ENCODE measurements at places on chromosomes 12 and 14.
A peak's percentile ranks its signal among the peaks of the same experiment; 100 is the strongest.

DNA sequence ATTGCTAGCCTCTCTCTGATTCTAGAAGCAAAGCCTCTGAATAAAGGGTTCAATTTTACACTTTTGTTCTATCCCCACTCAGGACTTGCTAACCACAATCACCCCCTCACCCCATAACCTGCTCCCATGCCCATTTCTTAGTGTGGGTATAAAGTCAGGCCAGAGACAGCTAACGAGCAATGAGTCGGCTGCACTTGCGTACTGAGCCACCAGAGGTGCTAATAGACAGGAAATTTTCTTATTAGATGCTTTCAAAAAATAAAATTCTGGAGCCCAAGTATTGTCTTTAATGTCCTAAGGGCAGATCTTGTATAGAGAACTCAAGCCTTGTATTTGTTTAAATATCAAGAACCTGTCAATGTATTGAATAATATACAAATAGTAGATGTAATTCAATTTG, 256.9 kb downstream of the SYT1 start:
- DNase-seq = no peak

- no peak for DNase-seq
Measured at GRCh38 chr14:96424109-96424989, 32.4 kb downstream of the AK7 start.

- peak; percentile 50 for DNase-seq
Measured at GRCh38 chr12:76020731-76021672, 10.6 kb downstream of the PHLDA1 start.

- no peak for DNase-seq
Measured at GRCh38 chr14:94110552-94111181, at the start of gene IFI27. Gene IFI27, plus strand, starts transcription at chr14:94110736.

GRCh38 chr12:117489671-117490070, 128.2 kb upstream of the NOS1 start:
- DNase-seq = no peak

DNA sequence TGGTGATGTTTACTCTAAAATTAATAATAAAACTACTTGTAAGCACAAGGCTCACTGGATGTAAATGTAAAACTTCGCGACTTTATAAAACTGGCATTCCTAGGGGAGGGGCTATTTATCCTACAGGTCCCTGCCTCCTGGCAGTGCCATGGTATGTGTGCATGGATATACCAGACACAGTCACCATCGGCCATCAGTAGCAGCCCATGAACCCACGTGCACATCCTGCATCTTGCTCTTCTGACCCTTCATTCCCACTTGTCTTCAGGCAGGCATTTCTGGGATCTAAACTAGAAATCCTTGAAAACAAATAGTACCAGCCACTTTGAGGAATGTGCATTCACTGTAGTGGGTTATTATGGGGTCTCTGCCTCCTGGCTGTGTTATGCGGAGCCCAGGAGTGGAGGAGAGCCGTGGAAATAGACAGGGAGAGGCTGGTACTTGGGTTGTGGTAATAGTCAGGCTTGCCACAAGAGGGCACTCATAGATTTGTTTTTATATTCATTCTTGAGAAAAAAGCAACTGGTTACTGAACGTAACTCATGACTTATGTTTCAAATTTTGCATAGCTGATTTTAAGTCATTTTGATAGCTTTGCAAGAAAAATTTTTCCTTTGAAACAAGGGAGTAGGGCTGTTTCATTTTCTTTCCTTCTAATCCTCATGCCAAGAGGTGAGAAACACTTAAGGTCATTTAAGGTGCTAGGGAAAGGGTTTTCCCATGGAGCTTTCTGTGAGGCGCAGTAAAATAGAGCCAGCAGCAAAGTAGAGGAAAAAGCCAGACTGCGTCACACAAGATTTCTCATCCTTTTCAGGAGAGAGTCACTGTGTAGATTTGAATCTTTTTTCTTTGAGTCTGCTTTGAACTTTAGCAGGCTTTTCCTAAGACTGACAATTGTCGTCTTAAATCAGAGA, 17.4 kb upstream of the GALNT16 start:
- no peak for DNase-seq

DNA sequence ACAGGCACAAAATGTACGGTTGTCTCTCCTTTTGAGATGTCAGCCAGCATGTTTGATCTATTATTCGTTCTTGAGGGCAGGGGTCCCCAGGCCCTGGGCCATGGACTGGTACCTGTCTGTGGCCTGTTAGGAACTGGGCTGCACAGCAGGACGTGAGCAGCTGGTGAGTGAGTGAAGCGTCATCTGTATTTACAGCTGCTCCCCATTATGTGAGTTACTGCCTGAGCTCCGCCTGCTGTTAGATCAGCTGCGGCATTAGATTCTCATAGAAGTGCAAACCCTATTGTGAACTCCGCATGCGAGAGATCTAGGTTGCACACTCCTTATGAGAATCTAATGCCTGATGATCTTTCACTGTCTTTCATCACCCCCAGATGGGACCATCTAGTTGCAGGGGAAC, 41.4 kb upstream of the SCN8A start:
- DNase-seq = no peak

GRCh38 chr12:48946205-48946604, 11.1 kb downstream of the ARF3 start:
- DNase-seq = no peak

DNA sequence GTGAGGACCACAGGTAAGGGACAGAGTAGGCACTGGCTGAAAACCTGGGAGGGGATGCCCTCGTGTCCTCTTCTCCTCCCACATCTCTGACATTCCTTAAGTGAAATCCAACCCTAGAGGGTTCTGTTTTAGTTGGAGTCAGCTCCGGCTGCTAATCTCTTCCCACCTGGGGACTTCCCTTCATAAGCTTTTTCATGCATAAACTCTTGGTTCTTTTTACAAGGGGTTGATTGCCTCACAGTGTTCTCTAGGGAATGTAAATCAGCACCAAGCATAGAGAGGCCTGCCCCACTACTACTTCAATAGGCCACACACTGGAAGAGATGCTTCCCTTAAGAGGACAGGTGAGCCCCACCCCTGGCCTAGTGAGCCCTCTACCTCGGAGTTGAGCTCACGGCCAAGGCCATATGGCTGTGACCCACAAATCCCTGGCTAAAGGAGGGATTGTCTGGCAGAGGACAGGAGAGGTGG, 3.2 kb upstream of the SYNDIG1L start:
- no peak for DNase-seq

GRCh38 chr12:44930972-44931600, 55.0 kb upstream of the NELL2 start:
- peak; percentile 70 for DNase-seq

DNA sequence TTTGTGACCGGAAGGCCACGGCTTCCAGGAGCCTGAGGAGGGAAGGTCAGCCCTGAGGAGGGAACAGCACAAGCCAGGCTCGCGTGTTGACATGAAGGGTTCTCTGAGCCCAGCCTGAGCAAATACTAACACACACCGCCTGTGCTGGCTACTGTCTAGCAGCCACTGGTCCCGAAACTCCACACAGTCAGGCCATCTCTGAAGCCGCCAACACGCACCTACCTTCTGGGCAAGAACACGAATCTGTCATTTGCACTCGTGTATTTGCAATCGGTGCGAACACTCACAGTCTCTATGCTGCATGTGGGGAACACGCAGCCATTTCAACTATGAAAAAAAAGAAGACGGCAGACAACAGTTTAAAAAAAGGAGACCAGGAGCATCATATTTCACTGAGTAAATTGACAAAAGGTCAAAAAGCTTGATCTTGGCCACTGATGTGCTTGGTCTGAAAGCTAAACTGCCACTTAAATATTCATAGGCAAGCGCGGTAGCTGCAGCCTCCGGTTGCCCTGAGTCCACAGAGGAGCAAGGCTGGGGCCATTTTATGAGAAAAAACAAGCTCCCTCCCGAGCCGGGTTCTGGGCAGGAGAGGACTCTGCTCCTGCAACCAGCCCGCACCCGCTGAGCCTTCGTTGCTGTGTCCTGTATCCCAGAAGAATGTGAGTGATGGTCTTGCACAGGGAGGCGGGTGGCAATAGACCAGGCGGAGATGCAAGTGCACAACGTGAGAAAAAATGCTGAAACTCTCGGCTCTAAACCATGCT, 57.8 kb downstream of the RIMBP2 start:
- no peak for DNase-seq

DNA sequence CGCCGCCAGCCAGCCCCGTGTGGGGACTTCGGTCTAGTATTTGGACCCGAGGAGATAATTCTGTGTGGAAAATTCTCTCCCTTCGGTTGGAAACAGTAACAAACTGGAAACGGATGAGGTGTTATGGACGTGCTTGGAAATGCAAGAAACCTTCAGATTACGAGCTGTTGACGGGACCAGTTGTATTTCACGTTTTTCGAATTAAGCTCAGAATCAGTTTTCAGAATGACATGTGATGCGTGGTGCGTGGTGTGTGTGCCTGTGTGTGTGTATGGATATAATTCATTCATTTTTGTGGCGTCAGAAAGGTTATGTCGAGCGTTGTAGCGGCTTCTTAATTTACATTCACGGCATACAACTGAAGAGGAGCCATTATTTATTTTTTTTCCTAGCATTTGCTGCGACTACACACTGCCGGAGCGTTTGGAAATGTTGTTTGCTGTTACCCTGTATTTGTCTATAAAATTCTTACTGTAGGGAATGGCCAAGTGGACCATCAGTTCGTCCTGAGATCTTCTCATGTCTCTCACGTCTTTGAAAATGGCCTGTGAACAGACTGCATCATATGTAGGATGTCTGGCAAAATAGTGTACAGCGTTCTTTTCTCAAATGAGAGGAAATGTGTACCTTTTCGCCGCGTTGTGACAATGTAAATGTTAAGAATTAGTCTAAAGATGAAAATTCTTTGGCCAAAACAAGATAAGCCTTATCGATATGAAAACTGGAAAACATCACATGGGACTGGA, 1.3 kb downstream of the TRAF3 start:
- peak; percentile 33 for DNase-seq

DNA sequence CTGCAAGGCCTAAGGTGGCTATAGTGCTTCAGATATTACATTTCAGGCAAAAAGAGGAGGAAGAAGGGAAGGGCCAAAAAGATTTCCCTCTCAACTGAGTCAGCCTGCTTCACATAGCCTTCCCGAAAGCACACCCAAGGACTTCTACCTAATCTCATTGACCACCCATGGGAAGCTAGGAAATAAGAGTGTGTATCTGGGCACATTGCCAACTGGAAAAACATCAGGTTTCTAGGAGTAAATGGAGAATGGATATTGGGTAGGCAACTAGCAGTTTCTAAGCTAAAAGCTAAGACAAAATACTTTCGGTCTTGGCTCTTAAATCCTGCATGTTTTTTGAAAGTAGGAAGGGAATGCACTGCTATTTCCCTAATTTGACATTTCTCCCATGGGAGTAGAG, 221.7 kb upstream of the GRIP1 start:
- no peak for DNase-seq

- no peak for DNase-seq
Measured at GRCh38 chr14:44960646-44961045, 1.1 kb downstream of the KLHL28 start.

DNA sequence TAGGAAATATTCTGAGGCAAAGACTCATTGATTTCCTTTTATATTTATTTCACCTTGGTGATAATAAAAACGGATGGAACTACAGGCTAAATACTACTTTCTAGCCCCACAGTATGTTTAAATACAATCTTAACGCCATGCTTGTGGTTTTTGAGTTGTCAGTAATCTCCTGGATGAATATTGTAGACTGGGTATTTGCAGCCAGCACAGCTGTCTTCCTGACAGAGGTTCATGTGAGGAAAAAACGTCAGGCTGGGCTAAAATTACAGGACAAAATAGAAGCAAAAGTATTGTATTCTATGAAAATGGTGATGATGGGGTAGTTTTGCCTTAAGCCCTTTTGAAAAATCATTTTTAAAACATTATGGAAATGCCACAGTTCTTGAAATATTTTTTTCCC, 140.9 kb downstream of the CCDC91 start:
- no peak for DNase-seq

- no peak for DNase-seq
Measured at GRCh38 chr12:34393086-34393820, 371.0 kb downstream of the ALG10 start.

DNA sequence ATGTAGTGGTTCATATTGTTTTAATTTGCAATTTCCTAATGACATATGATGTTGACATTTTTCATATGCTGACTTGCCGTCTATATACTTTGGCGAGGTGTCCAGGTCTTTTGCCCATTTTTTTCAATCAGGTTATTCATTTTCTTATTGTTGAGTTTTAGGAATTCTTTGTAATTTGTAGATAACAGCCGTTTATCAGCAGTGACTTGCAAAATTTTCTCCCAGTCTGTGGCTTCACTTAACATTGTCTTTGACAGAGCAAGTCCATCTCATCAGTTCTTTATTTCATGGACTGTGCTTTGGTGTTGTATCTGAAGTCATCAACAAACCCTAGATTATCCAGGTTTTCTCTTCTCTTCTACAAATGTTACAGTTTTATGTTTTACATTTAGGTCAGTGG, 12.6 kb upstream of the KLHDC2 start:
- no peak for DNase-seq

GRCh38 chr14:50577982-50578381, 18.0 kb downstream of the ATL1 start:
- DNase-seq = no peak

- DNase-seq = no peak
Measured at GRCh38 chr12:53474077-53474476, 22.2 kb downstream of the PCBP2 start.

DNA sequence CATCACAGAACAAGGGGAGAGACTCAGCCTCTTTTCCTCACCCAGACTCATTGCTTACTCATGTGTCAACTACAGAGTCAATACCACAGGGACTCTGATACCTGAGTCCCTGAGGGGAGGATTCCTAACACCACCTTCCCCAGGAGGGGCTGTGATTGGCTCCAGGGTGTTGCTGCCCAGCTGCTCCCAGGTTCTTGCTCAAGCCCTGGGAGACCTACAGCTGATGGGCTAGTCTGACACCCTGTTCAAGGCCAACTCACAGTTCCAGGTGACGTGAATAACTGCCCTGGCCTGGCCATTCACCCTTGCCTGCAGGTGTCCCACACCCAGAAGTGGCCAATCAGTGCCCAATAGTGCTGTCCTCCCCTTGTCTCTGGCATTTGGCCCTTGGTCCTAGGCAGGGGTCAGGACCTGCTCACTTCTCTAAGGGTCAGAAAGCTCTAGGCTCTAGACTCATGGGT, 8.6 kb downstream of the SPRYD4 start:
- DNase-seq = no peak

DNA sequence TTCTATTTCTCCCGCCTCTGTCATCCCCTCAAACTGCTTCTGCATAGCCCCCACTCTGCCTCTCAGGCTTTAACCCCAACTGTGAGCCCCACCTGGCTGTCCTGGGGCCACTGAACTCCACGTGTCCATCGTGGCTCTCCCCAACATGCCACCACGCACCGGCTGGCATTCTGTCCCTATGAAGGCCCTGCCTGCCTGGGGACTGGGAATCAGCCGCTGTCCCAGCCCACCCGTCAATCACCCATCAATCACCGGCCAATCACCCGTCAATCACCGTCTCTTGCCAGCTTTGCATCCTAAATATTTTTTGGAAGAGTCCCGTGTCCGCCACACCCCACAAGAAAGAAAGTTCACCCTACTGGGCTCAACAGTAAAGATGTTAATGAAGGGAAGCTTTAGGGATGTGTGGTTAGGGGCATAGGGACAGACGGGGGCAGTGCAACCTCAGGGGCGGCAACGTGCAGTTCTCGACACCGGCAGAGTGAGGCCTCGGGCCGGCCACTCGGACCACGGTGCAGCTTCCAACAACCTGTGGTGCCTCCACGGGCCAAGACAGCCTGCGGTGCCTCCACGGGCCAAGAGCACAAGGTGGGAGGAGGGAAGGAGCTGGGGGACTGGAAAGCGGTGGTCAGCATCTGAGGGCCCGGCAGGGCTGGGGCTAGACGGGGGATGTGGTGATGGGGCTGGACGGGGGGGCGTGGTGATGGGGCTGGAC, 85.6 kb downstream of the GALNT9 start:
- DNase-seq = no peak

All from naive thymus-derived CD4-positive, alpha-beta T cell (primary cell).